ENCODE measurements at places on chromosomes 1 and 21. TPM values are rescaled to one million over a fixed set of nuclear protein-coding genes. Genes with fewer than 3 reads are reported as not detected.

DNA sequence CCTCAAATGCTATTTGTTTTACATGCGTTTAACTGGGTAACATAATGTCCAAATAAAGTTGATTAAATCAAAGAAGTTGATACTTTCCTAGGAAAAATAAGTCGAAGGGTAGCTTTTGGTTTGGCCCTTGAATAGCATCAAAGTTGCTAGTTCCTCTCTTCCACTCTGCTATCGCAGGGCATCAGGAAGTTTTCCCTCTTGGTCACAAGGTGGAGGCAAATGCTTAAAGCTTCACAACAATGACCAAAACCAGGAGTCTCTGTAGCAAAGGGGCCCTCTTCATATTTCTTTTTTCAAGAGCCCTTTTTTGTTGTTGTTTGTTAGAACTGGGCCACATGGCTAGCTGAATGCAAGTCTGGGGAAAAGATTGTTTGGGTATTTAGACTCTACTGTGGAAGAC lies 668.4 kb downstream of the KCNT2 start:
- H3K36me3 ChIP-seq: no peaks in the 10 kb centered on the region
- no peak overlapping the region for H3K4me3 ChIP-seq
- no peak for DNase-seq
- no peak overlapping the region for H3K27ac ChIP-seq
- H3K27me3 ChIP-seq: no peaks in the 10 kb centered on the region
- H3K4me1 ChIP-seq: no peaks in the 10 kb centered on the region

- no peaks in the 10 kb centered on the region for H3K4me1 ChIP-seq
- no peak for DNase-seq
- H3K4me3 ChIP-seq: no peak overlapping the region
- H3K27ac ChIP-seq: no peak overlapping the region
- H3K36me3 ChIP-seq: no peaks in the 10 kb centered on the region
Observed at GRCh38 chr1:62077821-62078220, 116.8 kb upstream of the L1TD1 start.

- no peak overlapping the region for H3K27ac ChIP-seq
- no peak for DNase-seq
- H3K4me3 ChIP-seq: no peak overlapping the region
Observed at GRCh38 chr1:70586046-70586445, 175.0 kb downstream of the CTH start.

DNA sequence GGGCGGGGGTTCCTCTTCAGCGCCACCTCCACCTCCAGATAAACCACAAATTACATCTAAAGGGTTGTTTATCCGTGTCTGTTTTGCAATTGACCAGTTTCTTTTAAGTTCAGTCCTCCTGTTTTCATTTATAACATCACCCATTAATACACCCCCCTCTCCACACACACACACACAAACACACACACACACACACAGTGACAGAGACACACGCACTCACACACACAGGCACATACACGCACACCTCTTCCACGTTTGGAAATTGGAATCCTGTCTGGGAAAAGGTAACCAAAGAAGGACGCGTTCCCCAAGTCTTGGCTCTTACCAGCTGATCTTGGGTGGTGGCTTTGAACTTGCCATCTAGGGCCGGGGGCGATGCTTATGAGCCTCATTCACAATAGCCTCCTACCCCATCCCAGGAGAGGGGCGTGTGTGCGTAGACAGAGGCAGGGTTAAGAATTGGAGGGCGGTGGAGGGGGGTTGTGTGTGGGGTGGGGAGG lies 442 bp upstream of the CSMD2 start:
- DNase-seq: no peak
- H3K4me1 ChIP-seq: peaks cover 5% of the 10 kb centered on the region
- H3K4me3 ChIP-seq: no peak overlapping the region

Gene SERINC2
- not detected for total RNA-seq
